Fibroblast of skin of abdomen (primary cell): ENCODE measurements at places on chromosomes 7 and 10.

DNA sequence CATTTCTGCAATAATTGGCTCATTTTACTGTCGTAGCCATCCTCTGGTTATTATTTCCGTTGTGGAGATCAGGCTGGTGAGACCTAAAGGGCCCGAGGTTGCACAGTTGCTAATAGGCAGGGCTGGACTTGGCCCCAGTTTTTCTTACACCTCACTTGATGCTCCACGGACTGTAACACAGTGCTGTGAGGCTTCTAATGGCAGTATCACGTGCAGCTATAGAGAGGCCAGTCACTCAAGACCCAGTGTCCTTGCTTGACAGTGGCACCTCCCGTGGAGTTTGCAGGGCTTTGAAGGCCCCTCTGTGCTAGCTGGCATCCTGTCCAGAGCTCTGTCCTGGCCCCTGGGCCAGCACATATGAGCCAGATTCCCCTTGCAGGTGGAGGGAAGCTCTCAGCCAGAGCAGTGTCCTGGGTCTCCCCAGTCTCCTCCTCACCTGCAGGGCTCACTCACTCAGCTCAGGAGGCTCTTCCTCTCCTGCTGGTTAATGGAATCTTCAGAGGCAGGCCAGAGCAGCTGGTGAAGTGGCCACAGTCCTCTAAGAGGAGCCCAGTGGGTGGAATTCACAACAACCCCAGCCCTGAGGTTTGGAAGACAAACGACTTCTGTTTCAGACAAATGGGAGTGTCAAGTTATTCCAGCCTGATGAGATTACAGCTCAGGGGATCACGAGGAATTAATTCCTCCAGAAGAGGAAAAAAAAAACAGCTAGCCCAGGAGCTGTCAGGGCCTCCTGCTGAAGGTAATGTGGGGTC lies 114.2 kb upstream of the FAM180A start:
- DNase-seq = no peak

- no peak for DNase-seq
Observed at GRCh38 chr7:106089647-106090046, 22.5 kb downstream of the SYPL1 start.

DNA sequence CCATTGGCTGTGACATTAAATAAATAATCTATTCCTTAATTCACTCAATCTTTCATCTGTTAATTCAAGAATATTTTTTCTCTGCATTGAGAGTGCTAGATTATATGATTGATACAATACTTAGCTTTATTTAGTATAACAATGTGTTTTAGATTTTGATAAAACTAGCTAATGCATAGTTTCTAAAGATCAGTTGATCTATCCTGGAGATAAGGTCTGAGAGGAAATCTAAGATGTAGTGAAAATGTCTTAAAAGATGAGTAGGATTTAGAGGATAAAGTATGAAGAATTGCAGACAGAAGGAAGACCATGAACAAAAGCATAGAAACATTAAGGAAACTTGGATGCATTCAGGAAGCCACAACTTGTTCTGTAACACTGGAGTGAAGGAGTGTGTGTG lies 110.3 kb downstream of the ETV1 start:
- DNase-seq = no peak

DNA sequence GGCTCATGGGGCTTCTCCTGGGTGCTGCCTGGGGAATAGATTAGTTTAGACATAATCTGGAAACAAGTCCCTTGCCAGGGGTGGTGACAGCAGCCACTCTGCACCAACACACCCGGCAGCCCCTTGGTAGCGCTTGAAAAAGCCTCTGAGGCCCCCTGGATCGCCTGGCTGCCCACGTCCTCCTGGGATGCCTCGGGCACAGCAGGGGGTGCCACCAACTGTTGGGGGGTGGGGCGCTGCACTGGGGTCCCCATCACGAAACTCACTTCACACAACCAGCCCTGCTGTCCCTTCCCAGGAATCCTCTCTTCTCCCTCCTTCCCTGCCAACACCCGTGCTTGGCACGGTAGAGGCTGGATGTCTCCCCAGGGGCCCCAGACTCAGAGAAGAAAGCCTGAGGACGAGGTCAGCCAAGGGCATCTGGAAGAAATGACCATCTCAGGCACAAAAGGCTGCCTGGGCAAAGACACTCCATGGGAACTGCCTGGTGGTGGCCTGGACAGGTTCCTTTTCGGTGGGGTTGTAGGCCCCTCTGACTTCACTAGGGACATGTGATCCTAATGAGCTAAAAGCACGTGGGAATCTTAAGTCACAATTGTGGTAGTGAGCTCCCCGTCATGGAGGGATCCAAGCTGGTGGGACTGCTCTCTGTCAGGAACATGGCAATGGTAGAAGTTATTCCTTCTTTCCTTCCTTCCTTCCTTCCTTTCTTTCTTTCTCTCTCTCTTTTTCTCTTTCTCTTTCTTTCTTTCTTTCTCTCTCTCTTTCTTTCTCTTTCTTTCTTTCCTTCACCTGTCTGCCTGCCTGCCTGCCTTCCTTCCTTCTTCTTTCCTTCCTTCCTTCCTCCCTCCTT lies 11.3 kb downstream of the TMEM270 start:
- DNase-seq = no peak

DNA sequence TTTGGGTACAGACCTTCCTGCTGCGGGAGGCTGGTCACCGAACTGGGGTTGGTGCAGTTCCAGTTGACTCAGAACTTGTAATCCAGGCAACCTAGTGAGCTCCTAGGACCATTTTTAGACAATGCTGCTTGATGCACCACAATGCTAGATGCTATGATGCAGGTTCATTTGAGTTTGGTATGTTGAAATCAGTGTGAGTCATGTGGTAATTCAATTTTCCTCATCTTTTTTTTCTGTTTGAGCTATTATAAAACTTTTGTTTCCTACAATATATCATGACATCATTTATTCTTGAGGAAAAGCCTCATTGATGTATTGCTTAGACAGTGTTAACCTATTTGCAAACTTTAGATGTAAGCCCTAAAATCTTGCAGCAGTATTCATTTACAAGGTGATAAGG lies 40.9 kb upstream of the MTPN start:
- peak; percentile 23 for DNase-seq

DNA sequence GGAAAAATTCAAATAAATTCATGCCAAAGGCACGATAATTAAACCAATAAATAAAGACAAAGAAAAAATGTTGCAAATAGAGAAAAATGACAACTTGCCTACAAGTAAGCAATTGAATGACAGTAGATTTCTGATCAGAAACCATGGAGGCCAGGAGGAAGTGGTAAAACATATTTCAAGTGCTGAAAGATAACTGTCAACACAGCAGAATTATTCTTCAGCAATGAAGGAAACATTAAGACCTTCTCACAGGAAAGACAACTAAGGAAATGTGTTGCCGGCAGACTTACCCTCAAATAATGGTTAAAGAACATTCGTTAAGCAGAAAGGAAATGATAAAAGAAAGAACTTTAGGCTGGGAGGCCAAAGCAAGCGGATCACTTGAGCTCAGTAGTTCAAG lies 30.4 kb downstream of the RUNDC3B start:
- no peak for DNase-seq

DNA sequence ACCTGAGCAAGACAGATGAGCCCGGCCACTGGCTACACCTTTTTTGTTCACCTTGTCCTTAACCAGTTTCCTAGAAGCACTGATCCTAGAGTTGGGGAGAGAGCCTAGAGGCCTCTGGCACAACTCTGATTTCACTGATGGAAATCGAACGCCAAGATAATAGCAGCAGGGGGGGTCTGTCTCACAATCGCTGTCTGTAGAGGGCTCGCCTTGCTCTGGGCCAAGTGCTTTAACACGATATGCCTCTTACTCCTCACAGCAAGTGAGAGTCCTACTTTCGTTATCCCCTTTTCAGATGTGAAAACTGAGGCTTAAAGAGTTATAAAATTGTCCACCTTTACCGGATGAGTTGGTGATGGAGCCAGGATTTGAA lies 472 bp downstream of the RASSF4 start:
- no peak for DNase-seq

GRCh38 chr7:47591655-47592572 lies 10.0 kb upstream of the TNS3 start:
- peak; percentile 78 for DNase-seq

DNA sequence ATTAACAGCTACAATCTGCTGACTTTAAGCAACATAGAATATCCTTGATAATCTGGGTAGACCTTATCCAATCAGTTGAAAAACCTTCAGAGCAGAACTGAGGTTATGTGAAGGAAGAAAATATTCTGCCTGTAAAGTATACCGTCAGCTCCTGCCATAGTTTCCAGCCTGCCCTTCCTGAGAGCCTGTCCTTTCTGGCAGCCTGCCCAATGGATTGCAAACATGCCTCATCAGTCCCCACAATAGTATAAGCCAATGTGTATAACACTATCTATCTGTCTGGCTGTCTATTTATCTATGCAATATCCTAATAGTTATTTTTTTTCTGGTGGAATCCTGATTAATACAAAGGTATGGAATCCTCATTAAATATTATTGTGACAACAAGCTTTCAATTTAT lies 489.2 kb upstream of the KCND2 start:
- peak; percentile 46 for DNase-seq

DNA sequence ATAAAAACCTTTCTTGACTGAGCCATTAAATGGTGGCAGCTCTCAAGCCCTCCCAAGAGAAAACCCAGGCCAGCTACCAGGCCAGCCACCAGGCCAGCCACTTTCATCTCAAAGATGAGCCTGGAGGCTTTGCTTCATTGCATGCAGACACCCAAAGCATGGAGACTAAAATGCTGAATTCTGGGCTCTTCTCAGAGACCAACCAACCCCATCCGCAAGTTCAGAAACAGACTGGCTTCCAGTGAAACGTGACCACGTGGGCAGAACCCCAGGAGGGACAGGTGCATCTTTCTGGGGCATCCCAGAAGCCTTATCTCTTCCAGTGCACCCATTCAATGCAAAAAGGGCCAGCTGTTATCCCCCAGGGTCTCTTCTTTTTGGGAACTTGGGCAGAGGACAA lies 20.9 kb downstream of the CHST15 start:
- DNase-seq = no peak

DNA sequence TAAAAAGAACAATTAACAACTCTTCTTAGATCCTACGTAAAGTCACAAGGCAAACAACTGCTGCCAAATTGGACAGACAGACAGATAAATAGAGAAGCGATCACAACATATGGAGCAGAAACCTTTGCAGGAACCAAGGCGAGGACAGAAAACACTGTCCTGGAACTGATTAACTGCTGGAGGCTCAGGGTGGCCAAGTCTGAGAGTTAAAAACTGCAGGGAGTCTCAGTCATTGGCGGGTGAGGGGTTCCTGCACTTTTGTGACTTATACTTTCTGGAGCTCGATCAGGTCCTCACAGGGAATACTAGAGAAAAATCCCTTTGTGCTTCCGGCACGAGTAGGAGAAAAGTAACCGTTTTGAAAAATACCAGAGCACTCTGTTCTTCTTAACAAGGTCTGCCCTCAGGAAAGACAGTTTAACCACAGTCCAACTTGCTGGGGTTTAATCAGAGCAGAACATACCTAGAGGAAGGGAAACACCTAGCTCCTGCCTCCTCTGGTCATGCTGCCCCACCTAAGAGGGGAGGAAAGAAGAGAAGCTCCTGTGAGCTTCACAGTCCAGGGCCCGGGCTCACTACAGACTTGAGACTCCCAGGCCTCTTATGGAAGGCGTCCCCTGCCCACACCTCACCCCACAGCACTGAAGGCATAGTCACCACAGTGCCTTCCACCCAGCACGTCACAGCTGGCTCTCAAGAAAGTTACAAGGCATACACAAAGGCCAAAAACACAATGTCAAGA lies 74.9 kb downstream of the LARP4B start:
- DNase-seq = peak; percentile 4

DNA sequence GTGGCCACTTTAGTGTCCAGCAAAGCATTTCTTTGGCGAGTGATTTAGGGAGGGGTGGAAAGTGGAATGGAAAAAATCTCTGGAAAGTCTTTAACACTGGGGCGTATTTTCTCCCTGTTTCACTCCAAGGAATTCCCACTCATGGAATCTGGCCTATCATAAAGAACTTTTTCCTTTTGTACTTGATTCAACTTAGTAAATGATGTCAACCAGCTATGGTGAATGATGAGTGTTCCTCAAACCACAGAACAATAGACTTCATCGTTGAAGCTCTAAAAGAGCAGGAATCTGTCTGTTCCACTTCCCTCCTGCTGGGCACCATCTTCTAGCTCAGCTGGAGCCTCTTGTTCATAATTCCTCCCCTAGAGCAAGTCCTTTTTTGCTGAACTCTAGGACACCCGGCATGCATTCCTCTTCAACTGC lies 66.5 kb downstream of the EPDR1 start:
- DNase-seq = peak; percentile 36

- peak; percentile 21 for DNase-seq
Observed at GRCh38 chr7:771234-772004, 44.3 kb upstream of the PRKAR1B start.

DNA sequence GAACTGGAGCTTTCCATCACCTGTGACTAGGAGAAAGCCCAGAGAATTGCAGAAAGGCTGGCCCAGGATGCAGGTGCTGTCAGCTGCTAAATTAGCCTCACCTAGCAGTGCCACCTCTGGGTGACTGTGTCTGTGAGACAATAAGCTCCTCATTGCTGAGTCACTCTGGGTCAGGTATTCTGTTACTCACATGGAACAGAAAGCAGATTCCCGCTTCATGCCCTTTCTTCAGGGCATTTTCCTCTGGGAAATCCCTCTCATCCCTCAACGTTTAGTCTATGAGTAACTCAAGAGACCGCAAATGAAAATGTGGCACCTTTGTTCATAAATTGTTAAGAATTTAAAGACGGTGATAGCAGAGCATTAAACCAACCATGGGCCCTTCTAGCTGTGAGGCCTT lies 184.0 kb downstream of the ADAM12 start:
- no peak for DNase-seq

GRCh38 chr7:39703144-39703543 lies 79.8 kb downstream of the RALA start:
- no peak for DNase-seq

GRCh38 chr10:119769886-119770285 lies 44.0 kb downstream of the INPP5F start:
- peak; percentile 64 for DNase-seq

DNA sequence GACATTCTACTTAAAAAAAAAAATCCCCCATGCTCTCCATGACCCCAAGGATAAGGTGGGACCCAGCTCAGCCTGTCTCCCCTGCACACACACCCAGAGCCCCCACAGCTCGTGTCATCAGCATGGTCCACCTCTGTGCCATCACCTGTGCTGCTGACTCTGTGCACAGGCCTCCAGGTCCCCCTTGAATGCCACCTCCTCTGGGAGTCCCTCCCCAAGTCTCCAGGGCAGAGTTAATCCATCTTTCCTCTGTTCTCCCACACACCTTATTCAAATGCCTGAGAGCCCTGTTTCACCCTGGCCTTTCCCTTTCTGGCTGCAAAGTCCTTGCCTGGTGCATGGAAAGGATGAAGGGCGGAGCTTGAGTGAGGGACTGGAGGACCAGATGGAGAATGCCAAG lies 194.1 kb upstream of the LYZL2 start:
- no peak for DNase-seq

- DNase-seq = no peak
Observed at GRCh38 chr7:2932402-2933251, 88.5 kb upstream of the GNA12 start.

GRCh38 chr7:134836447-134836846 lies 57.0 kb downstream of the CALD1 start:
- no peak for DNase-seq
